HL-60 (cell line): ENCODE measurements at places on chromosomes 3 and 15.

DNA sequence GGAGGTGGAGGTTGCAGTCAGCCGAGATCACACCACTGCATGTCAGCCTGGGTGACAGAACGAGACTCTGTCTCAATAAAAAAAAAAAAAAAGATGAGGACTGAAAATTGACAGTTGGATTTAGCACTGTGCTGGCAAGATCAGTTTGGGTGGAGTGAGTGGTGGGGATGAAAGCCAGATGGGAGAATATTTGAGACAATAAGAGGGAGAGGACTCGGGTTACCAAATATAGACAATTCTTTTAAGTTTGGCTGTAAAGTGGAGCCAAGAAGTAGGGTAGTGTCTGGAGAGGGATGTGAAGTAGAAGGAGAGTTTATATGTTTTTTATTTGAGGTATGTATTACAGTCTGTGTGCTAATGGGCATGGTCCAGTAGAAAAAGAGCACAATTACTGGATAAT, 20.4 kb downstream of the TMOD3 start:
- DNase-seq, result no peak

GRCh38 chr3:53705774-53706173, 140.4 kb downstream of the CHDH start:
- no peak for DNase-seq

- DNase-seq, result no peak
These were observed 184.0 kb downstream of the KCNAB1 start for GRCh38 chr3:156304406-156304805.

GRCh38 chr15:33375236-33375635, 64.5 kb downstream of the RYR3 start:
- no peak for DNase-seq

GRCh38 chr3:111947231-111947630, 31.6 kb upstream of the ABHD10 start:
- no peak for DNase-seq

DNA sequence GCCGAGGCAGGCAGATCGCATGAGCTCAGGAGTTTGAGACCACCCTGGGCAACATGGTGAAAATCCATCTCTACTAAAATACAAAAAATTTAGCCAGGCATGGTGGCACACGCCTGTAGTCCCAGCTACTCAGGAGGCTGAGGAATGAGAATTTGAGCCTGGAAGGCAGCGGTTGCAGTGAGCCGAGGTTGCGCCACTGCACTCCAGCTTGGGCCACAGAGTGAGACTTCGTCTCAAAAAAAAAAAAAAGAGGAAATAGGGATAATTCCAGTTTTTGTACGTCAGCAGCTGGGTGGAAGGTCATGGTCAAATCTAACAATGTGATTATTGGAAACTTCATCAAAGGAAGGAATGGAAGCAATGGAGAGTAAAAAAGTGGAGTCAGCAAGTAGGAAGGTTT, 3.1 kb downstream of the CMC1 start:
- DNase-seq, result peak; percentile 19

- no peak for DNase-seq
These were observed 13.2 kb downstream of the CTSH start for GRCh38 chr15:78931439-78932257.

DNA sequence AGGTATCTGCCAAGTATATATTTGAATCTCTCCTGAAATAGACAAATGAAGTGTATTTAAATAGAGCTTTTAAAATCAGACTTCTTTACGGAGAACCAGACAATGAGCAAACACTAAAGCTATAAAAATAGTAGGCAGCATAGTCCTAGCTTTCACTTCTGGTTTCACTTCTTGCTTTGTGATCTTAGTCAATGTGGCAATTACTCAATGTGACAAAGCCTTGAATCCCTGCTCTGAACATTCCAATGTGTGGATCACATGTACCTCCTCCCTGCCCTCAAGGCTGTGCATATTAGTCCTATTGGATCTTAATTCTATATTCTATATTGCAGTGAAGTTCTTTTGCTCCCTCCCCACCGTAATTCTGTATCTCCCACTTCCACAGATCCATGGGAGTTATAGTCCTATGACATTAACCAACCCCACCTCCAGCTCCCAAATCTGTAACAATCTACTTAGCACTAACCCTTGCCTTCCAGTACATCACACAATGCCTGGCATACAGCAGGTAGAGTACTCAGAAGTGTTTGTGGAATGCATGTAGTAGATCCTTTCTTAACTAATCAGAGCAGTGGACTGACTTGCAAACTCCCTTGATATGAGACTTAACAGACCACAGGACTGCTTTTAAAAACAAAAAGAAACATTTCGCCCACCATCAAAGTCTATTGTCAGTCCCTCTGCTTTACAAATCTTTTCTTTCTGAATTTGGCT, 24.3 kb upstream of the CP start:
- peak; percentile 15 for DNase-seq

DNA sequence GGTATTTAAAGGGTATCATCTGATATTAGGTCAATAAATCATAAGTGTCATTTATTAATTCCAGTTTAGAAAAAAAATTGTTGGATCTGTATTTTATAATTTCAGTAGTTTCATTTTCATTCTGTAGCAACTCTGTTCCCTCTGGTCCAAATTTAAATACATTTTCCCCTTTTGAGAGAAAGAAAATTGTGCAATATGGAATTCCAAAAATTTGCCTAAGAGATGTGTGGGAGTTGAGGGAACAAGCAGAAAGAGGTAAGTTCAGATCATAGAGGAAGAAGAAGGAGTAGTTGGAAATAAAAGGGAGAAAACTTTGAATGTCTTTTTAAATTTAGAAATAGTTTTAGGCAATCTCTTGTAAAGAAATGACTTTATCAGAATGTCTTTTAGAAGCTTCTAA, 48.9 kb upstream of the MME start:
- no peak for DNase-seq

- DNase-seq, result no peak
These were observed 47.9 kb upstream of the MAGEF1 start for GRCh38 chr3:184759666-184760200.

DNA sequence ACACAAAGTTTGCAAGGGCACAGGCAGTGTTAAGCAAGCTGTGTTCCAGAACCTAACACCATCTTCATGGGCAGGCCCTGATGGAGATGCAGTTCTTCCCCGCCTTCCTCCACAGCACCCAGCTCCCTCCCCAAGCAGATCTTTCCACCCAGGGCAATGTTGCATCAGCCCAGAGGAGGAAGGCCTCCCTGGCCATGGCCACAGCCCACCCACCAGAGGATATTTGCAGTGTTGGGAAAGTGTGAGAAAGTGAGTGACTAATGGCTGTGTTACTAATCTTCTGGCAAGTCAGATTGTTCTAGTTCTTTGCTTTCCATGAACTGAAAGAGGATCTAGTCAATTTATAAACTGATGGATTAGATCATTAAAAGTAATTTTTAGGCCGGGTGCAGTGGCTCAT, 42.0 kb upstream of the ATP10A start:
- peak; percentile 4 for DNase-seq

- no peak for DNase-seq
These were observed 578.7 kb downstream of the NLGN1 start for GRCh38 chr3:173976281-173976680.

DNA sequence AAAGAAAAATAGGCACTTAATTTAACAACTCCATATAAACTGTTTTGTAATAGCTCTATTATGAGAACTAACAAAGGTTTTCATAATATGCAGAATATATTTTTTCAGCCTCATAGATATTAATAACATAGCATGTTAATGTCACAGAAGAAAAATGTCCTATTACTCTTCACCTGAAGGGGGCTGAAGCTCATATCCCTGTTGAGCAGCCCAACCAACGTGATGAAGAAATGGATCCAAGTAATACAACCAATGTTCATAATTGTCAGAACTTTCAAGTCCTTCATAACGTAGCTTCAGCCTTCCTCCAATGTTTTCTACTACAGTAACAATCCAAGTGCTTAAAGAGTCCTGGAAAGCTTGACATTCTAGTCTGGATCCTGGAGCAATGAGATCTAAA, 34.5 kb upstream of the STIMATE start:
- no peak for DNase-seq
